ENCODE measurements at places on chromosomes 13 and 19.

DNA sequence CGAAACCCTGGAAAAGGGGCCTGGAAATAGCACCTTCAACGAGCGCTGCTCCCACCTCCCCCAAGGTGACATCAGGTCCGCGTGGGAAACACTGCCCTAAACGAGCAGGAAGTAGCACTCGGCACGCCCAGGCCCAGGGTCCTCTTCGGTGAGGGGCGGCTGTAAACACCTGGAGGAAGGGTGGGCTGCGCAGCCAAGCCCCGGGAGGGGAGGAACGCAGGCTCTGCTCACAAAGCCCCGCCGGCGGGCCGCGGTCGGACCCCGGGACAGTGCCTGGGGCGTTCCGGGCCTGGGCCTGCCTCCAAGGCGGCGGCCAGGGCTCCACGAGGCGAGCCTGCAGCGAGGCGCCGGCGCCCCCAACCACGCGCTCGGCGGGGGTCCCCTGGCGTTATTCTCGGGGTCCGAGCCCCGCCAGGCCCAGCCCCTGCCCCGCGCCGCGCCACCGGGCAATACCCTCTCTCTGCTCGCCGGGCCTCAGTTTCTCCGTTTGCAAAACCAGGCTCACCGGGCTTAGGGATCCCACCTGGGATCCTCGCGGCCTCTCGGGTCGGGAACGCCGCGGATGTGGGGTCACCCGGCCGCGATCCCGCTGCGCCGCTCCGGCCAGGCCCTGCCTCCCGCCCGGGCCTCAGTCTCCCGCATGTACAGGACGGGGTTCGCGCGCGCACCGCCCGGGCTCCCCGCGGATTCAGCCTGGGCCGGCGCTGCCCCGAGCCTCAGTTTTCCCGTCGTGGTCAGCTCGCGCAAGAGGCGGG, 630 bp downstream of the RNF126 start:
- DNase-seq, result no peak

- DNase-seq, result no peak
These were observed 14.9 kb downstream of the UBL3 start for GRCh38 chr13:29835280-29836061.

DNA sequence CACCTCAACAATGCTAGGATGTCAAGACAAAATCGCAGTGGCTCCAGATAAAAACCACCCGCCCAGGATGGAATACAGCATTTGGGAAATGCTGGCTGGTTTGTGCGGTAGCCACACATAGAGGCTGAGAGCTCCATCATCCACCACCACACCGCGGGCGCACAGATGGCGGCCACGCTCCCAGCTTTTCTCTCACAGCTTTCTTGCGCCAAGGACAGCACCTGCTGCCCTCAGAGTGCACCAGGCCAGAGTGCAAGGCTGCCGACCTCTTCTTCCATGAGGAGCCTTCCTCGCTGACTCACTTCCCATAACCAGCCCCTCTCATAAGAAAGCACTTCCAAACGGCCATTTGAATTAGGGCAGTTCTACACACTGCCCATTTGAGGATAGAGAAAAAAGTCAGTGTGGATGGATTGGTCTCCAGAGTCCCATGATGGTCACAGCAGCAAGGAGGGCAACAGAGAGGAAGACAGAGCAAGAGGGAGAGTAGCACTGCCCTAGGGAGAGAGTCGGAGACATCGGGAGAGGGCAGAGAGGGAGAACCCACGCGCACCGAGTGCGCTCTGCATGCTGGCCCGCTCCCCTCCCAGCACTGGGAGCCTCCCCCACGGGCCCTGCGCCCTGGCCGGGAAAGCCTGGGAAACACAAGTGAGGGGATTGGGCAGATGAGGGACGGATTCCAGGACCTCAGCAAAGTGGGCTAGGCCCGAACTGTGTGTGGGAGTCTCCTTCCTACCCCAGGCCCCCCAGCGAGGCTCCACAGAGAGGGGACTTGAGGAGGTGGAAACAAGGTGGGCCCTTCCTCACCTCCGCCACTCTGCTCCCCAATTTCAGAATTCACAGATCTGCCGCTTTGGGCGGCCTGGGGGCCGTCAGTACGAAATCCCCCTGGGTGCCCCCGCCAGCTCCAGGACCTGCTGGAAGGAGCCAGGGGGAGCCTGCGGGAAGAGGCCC, 156.9 kb downstream of the USP12 start:
- DNase-seq, result no peak

GRCh38 chr13:28067491-28067890, 32.9 kb downstream of the FLT3 start:
- no peak for DNase-seq

GRCh38 chr19:31974941-31975340, 370.5 kb upstream of the ZNF507 start:
- DNase-seq, result no peak

- no peak for DNase-seq
These were observed 924 bp downstream of the RGCC start for GRCh38 chr13:41458187-41458760.

DNA sequence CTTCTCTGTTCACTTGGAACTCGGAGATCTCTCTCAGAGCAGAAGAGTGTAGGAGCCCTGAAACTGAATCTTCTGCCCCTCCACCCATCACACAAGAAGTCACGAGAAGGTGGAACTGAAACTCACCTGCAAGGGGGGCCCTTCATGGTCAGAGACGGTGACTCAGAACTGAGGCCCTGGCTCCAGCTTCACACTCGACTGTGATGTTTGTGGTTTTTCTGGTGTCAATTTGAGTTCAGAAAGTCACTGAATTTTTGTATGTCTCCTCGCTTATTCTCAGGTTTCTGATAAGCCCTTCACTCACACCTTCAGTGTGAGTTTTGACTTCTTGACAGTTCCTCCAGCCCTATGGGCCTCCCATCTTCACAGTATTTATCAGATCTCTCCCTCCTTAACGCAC, 23.1 kb downstream of the SIGLEC5 start:
- no peak for DNase-seq

GRCh38 chr13:50334115-50334778, 319.0 kb downstream of the KCNRG start:
- DNase-seq, result no peak

DNA sequence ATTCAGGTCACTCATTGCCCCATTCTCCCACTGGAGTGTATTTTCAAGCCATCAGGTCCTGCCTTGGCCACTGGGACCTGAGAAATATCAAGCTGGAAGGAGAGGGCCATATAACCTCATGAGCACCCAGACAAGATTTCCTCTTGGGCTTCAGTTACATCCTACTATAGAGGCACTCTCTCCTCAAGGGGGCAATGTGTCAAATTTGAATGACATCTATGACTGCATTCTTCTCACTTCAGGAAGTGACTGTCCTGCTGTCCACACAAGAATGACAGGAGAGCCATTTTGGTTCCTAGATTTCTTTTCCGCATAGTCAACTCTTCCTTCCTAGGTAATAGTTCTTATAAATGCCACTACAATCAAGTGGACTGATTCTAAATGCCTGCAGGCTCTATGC, 416.2 kb downstream of the DIAPH3 start:
- DNase-seq, result no peak

DNA sequence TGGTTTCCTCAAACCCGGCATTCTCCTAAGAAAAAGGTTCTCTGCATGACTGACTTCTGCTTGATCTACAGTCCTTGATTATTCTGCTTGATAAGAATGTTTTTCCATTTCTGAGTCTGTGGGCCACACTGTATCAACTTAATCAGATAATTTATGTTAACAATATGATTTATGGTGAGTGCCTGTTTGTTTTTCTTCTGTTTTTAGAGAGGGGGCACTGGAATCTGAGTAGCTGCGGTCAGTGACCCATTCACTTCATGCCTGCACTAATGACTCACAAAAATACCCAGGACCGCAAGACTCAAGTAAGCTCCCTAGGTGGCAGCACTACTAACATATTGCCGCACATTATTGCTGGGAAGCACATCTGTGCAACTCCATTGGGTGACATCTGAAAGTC, 542.3 kb upstream of the ATXN8OS start:
- no peak for DNase-seq

GRCh38 chr19:18780631-18781030, 10.5 kb downstream of the COMP start:
- DNase-seq, result no peak

- DNase-seq, result no peak
These were observed 10.2 kb upstream of the JSRP1 start for GRCh38 chr19:2266183-2266993.

DNA sequence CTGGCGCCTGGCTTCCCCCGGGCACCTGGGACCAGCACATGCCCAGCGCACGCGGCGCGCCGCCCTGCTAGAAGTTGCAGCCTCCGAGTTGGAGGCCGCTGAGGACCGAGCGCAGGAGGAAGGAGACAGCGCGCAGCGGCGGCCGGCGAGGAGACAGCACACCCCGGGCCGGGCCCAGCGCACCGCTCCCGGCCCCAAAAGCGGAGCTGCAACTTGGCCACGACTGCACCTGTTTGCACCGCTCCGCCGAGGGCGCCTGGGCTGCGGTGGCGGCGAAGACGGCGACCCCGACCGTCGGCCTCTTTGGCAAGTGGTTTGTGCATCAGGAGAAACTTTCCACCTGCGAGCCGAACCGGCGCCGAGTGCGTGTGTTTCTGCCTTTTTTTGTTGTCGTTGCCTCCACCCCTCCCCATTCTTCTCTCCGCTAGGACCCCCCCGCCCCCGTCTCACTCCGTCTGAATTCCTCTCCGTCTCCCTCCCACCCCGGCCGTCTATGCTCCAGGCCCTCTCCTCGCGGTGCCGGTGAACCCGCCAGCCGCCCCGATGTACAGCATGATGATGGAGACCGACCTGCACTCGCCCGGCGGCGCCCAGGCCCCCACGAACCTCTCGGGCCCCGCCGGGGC, at the start of gene SOX1:
Gene SOX1 (plus strand): TSS at position 34 of the 626 bp plus-strand sequence. CDS start 510 bp downstream, at position 544.
- no peak for DNase-seq

GRCh38 chr13:69524459-69525150, 583.0 kb upstream of the ATXN8OS start:
- DNase-seq, result no peak

- no peak for DNase-seq
These were observed 1.9 kb upstream of the LMTK3 start for GRCh38 chr19:48513289-48514122.

DNA sequence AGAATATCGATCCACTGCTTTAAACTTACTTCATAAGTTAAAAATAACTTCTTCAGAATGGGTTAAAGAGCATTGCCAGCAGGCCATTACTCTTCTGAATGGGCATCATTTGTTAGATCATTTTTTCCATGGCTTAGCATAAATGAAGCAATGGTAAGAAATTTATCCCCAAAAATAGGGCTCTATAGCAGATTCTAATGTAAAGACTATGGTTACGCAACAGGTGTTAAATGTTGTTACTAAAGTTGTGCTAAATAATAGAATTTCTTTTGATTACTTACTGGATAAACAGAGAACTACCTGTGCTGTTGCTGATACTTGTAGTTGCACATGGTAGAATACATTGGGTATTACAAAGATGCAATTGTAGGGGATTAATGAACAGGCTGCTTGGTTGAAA, 15.9 kb upstream of the ZNF98 start:
- no peak for DNase-seq

DNA sequence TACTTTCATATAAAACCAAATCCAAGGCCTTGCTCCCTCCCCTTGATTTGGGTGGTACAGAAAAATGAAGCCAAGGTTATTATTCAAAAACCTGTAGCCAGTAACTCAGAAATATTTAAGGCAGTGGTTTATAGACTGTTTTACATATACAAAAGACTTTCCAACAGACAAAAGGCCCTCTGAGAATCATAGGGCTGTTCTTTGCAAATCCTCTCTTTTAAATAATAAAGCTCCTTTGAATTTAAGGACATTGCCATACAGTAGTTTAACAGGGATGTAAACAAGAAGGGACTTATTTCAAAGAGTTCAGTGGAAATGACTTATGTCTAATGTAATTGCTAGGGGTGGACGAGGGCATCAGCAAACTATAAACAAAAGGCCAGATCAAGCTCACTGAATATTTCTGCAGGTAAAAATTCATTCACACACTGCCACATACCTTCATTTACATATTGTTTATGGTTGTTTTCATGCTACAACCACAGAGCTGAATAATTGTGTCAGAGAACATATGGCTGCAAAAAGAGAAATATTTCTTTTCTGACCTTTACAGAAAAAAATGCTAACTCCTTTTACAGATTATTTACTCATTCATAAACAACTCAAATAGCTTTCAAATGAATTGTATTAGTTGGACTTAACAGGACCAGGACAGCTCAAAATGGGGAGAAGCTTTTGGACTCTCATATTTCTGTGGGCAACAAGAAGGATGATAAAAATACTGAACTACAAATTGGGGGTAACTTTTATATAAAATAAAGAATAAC, 665.6 kb downstream of the SLITRK1 start:
- no peak for DNase-seq

GRCh38 chr19:38944981-38945506, 14.3 kb downstream of the MRPS12 start:
- no peak for DNase-seq

- DNase-seq, result no peak
These were observed 48.7 kb upstream of the PCCA start for GRCh38 chr13:100040196-100040595.

- no peak for DNase-seq
These were observed 2318.0 kb downstream of the PCDH9 start for GRCh38 chr13:64912141-64912540.

DNA sequence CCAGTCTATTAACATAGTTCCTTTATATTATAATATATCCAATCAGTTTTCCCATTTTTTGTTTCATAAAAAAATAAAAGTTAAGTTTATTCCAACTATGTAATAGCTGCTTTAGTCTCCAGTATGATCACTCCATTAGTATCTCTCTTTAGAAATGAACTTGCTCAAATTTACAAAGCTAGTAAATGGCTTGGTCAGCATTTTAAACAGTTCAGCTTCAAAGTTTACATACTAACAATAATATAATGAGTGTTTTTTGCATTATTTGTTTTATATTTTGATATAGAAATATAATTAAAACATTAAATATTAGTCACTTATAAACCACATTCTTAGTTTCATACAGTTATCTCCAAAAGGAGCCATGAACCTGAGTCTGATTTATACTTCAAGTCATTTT, 1073.8 kb downstream of the SLITRK5 start:
- no peak for DNase-seq

DNA sequence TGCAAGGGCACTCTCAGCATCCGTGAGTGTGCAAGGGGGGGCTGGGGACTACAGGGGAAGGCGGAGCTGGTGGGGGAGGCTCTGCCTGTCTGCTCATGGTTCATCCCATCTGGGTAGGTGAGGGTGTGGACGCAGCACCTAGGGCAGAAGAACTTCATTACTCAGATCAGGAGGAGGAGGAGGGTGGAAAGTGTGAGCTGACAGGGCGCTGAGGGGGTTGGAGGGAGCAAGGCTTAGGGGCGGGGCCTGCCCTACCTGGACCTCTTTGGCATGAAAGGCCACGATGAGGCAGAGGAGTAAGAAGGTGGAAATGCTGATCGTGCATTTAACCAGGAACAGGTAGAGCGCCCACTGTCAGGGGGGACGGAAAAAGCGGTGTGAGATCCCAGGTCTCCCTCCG, 4.5 kb downstream of the KCNN4 start:
- no peak for DNase-seq

DNA sequence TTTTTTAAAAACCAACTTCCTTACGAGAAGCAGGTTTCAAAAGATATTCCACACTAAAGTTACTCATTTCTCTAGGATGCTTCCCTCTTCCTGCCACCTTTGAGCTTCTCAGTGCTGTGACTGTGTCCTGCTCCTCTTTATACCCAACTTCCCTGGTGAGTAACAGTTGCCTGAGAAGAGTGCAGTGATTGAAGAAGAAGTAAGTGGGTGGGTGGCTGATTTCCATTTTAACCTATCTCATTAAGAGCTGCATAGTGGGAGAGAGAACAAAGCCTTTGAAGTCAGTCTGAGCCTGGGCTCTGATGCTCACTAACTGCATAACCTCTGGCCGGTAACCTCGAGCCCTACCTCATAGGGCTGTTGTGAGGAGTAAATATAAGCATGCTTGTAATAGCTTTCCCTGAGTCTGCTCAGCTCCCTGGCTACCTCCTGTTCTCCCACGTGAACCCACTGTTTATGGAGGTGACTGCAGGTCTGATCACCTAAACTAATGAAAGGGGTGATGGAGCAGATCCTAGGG, 977.3 kb downstream of the UQCRFS1 start:
- no peak for DNase-seq
